ENCODE measurements at places on chromosomes 5 and 9.
A peak's percentile ranks its signal among the peaks of the same experiment; 100 is the strongest.

DNA sequence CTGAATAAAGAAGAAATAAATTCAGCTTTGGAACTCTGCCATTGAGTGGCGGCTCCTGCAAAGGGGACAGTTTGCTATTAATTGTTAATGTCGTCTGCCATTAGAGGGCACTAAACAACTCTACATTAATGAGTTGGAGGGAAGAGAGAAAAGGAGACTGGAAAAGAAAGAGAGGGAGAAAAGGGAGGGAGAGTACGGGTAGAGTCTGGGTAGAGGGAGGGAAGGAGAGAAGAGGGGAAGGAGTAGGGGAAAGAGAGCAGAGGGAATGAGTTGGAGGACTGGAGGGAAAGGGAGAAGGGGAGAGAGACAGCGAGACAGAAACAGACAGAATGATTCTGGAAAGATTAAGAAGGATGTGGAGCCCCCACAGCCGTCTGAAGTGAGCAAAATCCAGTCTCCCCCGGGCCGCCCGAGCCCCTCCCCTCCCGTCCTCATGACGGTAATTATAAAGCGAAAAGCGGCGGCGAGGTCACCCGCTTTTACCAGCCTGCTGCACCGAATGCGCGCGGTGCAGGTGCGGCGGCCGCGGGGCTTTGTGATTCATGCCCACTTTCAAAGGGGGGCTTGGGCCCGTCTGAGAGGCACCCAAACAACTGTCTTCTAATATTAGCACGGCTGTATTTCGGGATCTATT lies 1.9 kb upstream of the FST start:
- DNase-seq, result no peak

GRCh38 chr9:107178293-107178692 lies 104.8 kb upstream of the RAD23B start:
- DNase-seq, result no peak

GRCh38 chr9:272251-273213 lies 57.9 kb downstream of the DOCK8 start:
- DNase-seq, result peak; percentile 49

- DNase-seq, result no peak
Observed at GRCh38 chr5:142319560-142320429, 5.0 kb downstream of the SPRY4 start.

DNA sequence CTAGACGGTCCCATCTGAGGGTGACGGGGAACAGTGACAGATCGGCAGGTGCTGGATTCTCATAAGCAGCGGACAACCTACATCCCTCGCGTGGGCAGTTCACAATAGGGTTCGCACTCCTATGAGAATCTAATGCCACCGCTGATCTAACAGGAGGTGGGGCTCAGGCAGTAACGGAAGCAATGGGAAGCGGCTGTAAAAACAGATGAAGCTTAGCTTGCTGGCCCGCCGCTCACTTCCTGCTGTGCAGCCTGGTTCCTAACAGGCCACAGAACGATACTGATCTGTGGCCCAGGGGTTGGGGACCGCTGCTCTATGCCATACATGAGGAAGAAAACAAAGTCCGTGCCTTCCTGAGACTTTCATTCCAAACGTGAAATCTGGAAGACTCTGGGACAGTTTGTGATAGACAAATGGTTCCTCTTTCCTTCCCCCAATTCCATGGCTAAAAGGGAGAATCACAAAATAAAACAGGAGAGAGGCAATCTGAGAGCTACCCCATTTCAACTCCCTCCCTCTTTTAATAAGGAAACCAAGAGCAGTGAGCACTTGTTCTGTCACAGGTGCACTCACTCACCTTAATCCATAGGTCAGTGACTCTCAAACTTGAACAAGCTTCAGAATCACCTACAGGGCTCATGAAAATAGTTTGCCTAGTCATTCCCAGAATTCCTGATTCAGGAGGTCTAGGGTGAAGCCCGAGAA lies 12.1 kb downstream of the PDCL start:
- no peak for DNase-seq

DNA sequence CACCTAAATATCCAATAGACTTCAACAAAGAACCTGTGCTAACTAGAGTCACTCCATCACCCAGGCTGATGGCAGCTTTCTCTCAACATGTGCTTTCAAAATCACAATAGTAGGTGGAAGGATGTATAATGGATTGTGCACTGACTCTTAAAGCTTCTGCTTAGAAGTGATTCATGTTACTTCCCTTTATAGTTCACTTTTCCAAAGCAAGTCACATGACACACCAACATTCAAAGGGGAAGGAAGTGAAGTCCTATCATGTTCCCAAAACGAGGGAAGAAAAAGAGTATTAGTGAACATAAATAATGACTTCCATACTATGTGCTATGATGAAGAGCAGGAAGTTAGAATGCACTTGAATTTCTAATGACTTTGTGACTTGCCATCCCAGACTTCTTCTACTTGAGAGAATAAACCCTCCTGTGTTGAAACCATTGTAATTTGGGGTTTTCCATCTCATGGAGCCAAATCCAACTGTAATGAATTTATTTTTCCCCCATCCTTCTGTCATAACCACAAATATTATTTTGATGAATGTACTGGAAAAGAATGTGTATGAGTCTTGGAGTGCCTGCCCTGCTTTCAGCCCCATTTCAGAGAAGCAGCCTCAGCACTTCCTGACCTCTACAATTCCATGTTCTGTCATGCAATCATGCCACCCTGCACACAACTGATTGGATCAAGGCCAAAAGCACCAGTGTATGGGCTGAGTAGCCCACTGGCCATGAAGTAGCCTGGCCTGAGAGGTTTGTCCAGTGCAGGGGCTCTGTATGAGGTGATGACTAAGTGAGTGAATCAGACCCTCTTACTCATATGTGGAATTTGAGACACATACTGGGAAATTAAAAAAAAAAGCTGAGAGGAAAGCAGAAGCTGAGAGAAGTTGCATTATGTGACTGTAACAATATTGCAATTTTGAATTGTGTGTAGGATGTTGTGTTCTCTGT lies 525.9 kb upstream of the CLINT1 start:
- DNase-seq, result no peak

DNA sequence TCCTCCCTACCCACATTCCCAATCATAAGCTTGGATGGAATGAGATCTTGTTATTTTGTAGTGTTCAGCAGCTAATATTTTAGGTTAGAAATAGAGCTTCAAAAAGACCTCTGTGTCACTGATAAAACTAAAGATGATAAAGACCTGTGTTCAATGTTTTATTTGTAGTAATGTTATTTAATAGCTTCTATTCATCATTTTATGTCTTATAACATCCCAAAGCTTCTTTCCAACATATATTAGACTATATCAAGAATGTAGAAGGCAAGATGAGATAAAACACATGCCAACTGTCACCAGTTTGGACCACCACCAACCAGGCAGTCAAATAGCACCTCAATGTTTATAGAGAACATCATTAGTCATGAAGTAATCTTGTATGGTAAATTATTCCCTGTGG lies 409.5 kb upstream of the ITGA1 start:
- DNase-seq, result no peak

DNA sequence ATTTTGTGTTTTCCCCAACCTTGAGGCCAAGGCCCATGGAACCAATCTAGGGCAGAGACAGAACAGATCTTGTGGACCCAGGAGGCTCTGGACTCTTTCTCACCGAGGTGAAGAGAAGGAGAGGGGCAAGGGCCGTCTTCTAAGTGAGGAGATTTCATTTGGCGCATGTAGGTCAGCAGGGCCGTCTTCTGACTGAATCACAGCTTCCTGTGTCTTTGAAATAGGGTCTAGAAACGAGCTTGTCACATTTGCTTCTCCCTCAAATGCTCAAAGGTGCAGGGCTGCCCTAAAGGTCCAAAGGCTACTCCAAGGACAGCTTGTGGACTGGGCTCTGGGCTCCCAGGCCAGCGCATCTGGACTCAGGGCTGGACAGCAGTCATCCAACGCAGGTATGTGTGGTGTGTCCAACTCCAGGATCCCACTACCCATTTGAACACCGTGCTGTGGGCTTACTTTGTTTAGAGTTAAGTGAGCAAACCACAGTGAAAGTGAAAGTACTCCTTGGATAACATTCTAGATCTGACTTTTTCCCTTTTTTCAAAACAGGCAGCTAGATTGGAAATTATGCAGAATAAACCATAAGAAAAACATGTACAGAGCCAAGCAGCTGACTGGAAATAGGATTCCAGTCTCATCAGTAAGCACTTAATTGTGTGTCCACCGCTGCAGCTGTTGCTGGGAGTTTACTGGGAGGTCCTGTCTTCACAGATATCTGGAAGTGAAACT lies 357.0 kb downstream of the GADD45G start:
- no peak for DNase-seq

GRCh38 chr5:62578540-62578939 lies at the start of gene LRRC70:
Gene LRRC70, plus strand, starts transcription at chr5:62578819. Its CDS starts 620 bp downstream, at chr5:62579439.
- no peak for DNase-seq

- DNase-seq, result no peak
Observed at GRCh38 chr5:55591686-55592085, 56.9 kb upstream of the PLPP1 start.

DNA sequence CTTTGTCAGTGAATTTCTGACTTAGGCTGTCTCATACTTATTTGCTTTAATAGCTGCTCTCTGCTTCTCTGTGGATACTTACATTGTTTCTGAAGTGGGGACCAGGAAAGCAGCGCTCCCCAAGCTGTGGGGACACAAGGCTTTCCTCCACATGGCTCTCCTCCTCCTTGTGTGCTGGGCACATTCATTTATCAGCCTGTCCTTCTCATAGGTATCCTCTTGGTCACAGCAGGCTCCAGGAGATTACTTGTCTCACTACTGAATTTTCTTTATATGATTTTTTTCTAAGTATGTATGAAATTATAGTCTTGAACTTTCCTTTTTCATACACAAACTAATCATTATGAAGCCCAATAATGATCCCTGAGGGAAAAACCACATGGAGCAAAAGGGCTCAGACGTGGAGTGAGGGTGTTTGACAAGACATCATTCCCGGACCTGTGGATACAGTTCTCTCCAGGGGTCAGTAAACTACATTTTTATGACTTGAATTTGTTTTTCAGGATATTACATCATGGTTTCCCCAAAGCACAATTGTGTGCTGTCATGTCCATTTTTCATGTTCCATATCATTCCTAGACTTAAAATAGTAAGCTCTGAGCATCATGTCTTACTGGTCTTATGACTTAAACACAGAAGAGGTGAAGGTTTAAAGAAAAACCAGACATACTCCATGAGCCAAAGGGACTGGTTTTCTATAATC lies 234.5 kb downstream of the PCSK1 start:
- no peak for DNase-seq

- no peak for DNase-seq
Observed at GRCh38 chr5:176748967-176749935, 61.1 kb upstream of the UNC5A start.

DNA sequence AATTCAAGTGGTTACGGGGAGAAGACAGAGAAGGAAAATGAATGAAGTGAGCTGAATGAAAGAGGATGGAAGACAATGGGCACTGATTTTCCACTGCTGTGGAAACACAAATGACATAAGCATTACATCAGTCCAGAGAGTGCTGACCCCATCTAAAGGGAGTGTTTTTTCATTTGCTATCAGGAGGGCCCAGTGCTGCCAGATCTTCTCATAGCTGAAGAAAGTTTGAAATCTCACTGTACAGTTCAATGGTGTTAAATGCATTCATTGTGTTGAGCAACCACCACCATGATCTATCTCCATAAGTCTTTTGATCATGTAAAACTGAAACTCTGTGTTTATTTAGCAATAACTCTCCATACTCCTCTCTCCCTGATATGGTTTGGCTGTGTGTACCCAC lies 41.5 kb upstream of the STARD4 start:
- no peak for DNase-seq

DNA sequence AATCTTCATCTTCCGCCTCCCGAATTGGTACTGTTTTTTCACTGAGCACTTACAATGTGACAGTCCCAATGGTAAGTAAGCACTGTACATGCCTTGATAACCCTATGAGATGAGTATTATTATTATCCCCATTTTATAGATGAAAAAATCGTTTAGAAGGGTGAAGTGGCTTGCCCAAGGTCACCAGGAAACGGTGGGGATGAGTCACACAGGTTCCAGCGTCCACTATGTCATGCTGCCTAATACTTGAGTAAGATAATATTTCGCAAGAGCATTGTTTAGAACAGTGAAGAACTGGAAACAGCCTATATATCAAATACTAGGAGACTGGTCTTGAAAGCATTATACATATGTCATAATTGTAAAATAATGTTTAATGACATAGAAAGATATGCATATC lies 12.9 kb downstream of the HAND1 start:
- no peak for DNase-seq

DNA sequence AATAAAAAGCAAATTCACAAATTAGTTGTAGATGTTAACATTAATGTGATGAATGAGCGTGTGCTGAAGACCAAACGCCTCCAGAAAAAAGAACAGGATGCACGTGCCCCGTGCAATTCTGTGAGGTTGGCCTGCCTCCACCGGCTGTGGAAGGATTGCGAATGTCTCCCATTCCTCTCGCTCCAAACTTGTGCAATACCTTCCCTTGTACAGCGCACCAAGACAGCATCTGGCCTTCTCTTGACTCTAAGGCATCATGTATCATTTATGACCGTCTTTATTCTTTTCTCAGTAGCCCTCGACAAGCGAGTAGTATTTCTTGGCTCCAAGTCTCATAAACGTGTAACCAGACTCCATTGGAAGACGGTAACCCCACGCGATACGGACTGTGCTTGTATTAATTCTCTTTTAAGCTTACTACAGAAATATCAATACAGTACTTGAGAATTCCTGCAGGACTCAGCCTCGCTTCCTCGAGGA lies 1.5 kb upstream of the TESK1 start:
- no peak for DNase-seq

GRCh38 chr9:15430920-15431844 lies 8.5 kb downstream of the SNAPC3 start:
- no peak for DNase-seq

- DNase-seq, result no peak
Observed at GRCh38 chr9:76153902-76154629, 240.2 kb downstream of the RFK start.

Measured in activated naive CD4-positive, alpha-beta T cell (primary cell).